CMK (cell line): ENCODE measurements at places on chromosomes 16 and 17.

GRCh38 chr17:60514053-60514452 lies 12.0 kb downstream of the APPBP2 start:
- no peak for DNase-seq

- no peak for DNase-seq
Measured at GRCh38 chr16:87216148-87216840, 100.9 kb downstream of the C16orf95 start.

DNA sequence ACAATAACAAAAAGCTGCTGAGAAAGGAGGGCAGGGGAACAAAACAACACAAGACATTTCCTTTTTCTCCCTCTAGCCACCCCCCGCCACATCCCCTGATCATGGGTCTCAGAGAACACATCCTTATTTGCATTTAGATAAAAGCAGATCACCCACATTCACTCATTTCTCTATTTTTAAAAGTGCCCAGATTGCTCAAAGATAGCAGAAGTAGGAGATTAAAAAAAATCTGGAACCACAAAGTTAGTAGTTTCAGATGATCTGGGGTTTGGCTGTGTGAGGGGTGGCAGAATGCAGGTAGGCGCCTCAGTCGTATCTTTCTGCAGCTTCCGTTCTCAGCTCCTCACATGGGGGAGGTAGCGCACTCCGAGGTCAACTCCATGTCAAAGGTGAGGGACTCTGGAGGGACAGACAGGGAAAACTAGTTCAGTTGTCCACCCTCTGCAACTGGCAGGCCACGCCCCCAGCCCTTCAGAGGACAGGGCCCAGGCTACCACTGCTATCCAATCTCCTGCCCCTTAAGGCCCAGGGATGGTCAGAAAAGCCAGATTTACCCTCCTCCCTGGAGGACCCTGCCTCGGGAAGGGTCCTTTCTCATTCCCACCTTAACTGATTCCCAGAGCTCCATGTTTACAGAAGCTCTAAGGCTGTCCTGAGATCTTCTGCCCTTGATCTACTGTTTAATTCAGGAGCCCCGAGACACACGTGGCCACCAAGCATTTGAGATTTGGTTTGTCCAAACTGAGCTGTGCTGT lies 27.3 kb downstream of the STAT5A start:
- peak; percentile 95 for DNase-seq

- DNase-seq = no peak
Measured at GRCh38 chr17:50817838-50818237, 17.5 kb upstream of the WFIKKN2 start.

DNA sequence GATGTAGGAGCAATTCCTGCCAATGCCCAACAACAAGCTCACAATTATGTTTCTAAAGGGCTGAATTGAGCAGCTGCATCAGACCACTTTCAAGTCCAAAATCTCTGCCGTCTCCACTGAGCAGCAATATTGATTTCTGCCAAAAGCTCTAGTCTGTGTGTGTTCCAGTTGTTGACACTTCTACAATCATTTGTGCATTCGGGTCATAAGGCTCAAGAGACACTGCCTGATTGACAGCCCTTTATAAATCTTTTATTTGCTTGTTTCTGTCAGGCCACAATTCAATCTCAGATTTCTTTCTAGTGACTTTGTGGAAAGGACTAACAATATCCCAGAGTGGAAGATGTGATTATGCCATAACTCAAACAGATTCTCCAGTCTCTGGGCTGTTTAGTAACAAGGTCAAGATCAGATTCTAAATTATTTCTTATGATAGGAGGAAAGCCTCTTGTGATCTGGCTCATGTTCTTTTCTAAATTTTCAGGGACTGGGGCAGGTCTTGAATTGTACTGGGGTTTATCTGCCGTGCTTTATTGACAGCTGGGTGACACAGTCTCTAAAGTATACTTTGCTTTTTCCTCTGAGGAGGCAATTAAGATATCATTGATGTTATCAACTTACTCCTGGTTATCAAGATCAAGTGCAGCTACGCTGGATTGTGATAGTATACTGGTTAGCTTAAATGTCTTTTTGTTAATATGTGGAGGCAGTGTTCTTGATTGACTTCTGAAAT lies 377.1 kb downstream of the CNTNAP4 start:
- DNase-seq = no peak
